ENCODE measurements at places on chromosomes 7 and 10. TPM values are rescaled to one million over a fixed set of nuclear protein-coding genes. Genes with fewer than 3 reads are reported as not detected.

The EN2 gene
- 0.08 TPM for total RNA-seq

DNA sequence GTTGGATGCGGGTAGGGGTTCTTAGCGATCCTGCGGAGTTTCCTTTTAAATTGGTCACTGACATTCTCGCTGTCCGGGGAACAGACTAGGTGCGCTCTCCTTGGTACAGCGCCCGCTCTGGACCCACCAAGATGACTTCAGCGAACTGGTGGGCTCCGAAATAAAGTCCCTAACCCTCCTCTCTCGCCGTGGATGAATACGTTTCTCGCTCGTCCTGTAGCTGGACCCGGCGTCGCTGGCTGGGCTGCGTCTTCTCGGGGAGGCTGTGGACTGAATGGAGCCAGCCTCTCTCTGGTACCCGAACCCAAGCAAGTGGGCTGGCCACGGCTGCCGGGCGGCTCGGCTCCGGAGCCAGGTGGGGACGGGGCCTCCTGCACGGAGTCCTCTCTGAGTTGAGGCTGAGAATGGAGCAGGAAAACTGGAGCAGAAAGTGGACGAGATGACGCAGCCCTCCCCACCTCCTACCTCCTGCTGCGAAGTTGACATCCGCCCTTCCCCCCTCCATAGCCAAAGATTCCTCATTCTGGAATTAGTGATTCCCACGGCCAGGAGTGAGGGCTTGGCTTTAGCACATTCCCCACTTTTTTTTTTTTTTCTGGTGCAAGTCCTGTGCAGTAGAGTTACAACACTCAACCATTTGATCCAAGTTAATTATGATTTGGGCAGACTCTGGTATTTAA is 1.5 kb downstream of the UNC5B start:
- no peak for DNase-seq

DNA sequence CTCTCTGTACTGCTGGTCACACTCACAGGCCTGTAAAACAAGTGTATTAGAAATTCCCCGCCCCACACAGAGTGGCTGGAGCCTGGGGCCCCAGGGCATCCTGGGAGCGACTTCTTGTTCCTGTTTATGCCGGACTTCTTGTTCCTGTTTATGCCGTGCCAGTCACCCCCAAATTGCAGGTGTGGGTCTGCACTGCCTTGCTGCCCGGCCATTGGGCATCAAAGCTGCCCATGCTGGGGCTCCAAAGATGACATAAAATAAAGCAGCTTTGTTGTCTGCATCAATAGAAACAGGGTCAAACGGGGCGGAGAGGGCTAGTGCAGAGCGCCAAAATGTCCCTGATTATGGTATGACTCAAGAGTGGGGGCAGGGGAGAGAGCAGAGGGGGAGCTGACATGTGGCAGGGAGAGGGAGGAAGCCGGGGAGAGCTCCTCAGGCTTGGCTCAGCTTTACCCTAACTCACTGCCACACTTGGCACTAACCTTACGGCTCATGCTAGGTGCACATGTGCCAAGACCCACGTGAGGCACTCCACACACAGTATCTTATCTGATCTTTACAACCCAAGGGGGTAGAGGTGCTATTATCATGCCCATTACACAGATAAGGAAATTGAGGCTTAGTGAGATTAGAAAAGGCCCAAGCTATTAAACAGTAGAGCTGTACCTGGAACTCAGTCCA is 98.4 kb downstream of the PIP4K2A start:
- DNase-seq = peak; percentile 46

- peak; percentile 47 for DNase-seq
Measured at GRCh38 chr7:39414224-39415035, 151.8 kb upstream of the YAE1 start.

DNA sequence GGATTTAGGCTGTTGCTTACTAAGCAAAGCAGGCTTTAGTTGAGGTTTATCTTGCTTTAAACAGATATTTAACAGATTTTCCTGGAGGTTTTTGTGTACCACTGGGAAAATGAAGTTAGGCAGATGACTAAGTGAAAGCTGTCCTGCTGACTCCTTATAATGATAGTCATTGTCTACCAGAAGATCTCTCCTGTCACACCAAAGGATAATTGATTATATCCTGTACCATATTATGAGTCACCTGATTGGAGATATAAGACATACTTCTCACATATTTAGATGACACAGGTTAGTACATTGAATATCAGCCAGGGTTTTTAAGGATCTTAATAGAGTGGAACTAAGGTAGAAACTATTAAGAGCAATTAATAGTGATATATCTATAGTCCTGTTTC is 68.4 kb downstream of the PTEN start:
- DNase-seq = no peak
